Right renal pelvis (tissue), 4 donors: ENCODE measurements at places on chromosomes 4 and X. TPM values are rescaled to one million over a fixed set of nuclear protein-coding genes. Genes with fewer than 3 reads are reported as not detected.

GRCh38 chrX:134512566-134512965, 52.6 kb downstream of the HPRT1 start:
- no peak for DNase-seq

DNA sequence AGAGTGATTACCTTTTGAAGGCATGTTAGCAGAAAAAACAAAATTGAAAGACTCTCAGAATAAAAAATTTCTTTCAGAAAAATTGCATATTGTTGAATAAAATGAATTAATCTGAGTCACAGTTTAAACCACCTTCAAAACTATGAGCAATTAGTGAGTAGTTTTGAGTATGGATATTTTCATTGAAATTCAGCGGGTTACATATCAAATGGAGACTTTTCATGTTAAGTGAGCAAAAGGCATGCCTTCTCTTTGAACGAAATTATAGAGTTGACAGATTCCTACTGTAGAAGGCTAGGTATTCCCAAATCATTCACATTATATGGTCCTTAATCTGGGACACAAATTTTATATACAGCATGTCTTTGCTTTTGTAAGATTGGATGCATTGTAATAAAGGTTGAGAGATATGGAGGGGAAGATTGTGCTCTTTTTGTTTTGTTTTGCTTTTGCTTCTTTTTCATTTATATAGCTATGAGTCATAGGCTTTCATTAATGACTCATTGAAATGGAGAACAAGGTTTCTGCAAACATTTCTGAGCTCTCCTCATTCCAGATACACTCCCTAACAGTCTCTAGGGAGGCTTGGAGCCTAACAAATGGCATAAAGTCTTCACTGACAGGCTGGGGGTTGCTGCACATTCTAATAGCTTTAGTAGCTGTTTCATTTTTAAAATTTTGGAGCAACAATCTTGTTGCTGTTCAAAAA, 21.6 kb downstream of the PCDH18 start:
- no peak for DNase-seq

QDPR gene
- 68.6 TPM for polyA plus RNA-seq

GRCh38 chr4:108433832-108434231, 186.5 kb upstream of the RPL34 start:
- DNase-seq, result no peak

UGT2A1 gene
- polyA plus RNA-seq, result 68.6 TPM

DNA sequence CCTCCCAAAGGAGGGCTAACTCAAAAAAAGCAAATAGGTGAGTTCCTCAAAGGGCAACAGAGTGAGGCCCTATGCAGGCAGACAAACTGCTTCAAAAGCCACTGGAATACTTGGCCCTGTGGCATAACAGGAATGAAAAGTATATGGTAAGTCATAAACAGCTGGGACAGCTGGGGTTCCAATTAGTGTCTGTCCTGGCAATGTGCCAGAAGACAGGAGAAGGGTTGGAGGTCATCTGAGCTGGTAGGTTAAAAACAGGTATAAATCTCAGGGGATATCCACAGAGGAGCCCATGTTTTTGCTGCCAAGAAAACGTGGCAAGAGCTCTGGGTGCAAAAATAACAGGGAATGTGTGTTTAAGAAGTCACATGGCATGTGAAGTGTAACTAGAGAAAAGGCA, 111.6 kb downstream of the APOOL start:
- DNase-seq, result no peak

DNA sequence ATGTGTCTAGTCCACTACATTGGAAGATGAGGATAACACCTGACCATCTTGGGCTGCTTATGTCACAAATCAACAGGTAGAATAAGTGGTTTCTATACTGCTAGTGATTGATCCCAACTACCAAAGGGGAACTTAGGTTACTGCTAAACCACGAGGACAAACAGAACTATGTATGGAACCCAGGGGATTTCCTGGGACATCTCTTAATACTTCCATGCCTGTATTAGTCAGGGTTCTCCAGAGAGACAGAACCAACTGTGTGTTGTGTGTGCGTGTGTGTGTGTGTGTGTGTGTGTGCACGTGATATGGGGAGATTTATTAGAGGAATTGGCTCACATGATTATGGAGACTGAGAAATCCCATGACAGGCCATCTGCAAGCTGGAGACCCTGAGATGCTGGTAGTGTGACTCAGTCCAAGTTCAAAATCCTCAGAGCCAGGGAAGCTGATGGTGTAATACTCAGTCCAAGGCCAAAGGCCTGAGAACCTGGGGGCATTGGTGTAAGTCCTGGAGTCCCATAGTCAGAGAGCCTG, 16.2 kb upstream of the AFF1 start:
- no peak for DNase-seq

ARMCX4 gene
- 24.6 TPM for polyA plus RNA-seq

- no peak for DNase-seq
These were observed 1804.7 kb downstream of the STIM2 start for GRCh38 chr4:28665306-28665705.

NAA11 gene
- polyA plus RNA-seq, result not detected

CTAG2 gene
- not detected for polyA plus RNA-seq

GRCh38 chrX:11704725-11705495, 39.2 kb upstream of the ARHGAP6 start:
- no peak for DNase-seq

GRCh38 chrX:150805736-150806135, 92.7 kb downstream of the CD99L2 start:
- DNase-seq, result no peak

RAB39B gene
- 3.3 TPM for polyA plus RNA-seq

DNA sequence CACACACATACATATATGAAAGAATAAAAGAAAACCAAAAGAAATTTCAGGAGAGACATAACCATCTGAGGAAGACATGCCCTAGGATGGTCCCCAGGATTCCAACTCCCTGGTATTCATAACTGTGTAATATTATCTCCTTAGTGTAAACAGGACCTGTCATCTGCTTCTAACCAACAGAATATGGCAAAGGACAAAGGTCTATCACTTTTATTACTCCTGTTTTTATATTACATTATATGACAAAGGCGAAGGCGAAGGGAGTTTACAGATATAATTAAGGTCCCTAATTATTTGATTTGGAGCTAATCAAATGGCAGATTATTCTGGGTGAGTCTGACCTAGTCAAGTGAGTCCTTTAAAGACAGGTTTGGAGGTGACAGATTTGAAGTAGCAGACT, 155.1 kb downstream of the MID1 start:
- no peak for DNase-seq

- DNase-seq, result no peak
These were observed 7.6 kb downstream of the CPLX1 start for GRCh38 chr4:818106-818921.

GRCh38 chr4:152348670-152349069, 187.2 kb downstream of the FBXW7 start:
- no peak for DNase-seq
